ENCODE measurements at places on chromosomes 6 and 20. TPM values are rescaled to one million over a fixed set of nuclear protein-coding genes. Genes with fewer than 3 reads are reported as not detected.

Gene DEF6
- total RNA-seq: not detected

Gene BFSP1
- 9.7 TPM for total RNA-seq

Gene CFAP206
- total RNA-seq: 0.43 TPM

Gene CEP250
- 21.4 TPM for total RNA-seq

Gene OR2B6
- not detected for total RNA-seq

Gene OR2H2
- not detected for total RNA-seq

Gene MICB
- total RNA-seq: 16.5 TPM

Gene F13A1
- not detected for total RNA-seq

Gene CRISP3
- total RNA-seq: not detected

Gene ZNF311
- 1.2 TPM for total RNA-seq

Gene DLK2
- total RNA-seq: 3.0 TPM

Gene SGK2
- total RNA-seq: not detected

Gene PXMP4
- total RNA-seq: 11.2 TPM

Gene CD93
- total RNA-seq: not detected

Gene ADAM33
- not detected for total RNA-seq

Gene COL12A1
- total RNA-seq: 9.0 TPM
